ENCODE measurements at places on chromosomes 5 and 9. TPM values are rescaled to one million over a fixed set of nuclear protein-coding genes. Genes with fewer than 3 reads are reported as not detected.

- no peak for DNase-seq
These were observed 9.4 kb downstream of the PHAX start for GRCh38 chr5:126610160-126610559.

DNA sequence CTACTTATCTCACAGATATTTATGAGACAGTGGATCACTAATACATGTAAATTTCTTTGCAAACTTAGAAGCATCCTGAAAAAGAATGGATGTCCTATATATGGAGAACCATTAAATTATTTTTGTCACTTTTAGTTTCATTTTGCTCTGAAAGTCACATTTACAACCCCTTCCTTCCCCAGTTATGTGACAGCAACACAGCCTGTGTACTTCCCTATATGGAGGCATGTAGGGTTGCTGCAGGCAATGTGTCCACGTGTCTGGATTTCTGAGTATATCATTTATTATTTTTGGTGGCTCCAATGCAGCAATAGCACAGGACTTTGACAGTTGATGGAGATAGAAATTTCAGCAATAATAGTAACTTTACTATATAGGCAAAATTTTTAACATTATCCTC lies 156.4 kb downstream of the ST8SIA4 start:
- DNase-seq, result no peak

- peak; percentile 8 for DNase-seq
These were observed 16.9 kb downstream of the IL5 start for GRCh38 chr5:132526290-132526973.

NR6A1 gene
- 0.39 TPM for polyA plus RNA-seq

SELENOP gene
- 7.6 TPM for polyA plus RNA-seq

DNA sequence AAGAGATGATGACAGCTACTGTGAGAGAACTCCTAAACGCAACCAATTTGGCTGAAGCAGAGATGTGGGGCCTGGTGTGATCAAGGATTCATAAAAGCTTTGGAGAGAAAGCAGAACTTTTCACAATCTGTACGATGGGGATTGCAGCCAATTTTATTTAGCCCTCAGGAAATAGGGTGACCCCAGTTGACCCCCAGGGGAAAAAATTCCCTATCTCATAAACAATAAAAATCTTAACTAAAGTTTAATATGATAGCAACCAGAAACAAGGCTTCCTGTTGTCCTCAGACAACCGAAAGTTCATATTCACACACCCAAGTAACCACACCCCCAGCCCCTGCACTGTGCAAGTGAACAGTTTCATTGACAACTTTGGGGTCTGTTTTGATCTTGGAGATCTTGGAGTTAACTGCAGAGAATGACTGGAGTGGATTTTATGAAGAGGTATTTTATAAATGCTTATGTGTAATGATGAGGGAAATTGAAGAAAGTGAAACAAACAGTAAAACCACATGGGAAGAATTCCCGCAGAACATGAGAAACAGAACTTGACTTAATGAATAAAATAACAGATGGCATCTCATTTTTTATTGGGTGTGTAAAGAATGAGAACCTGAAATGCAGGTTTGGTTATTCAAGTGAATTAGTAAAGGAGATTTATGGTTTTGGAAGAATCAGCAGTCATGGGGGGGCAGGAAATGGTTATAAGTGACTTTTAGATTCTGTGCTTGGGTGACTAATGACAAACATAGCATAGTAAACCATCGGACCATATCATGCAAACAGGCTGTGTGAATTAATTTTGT lies 94.5 kb downstream of the PDE4D start:
- peak; percentile 62 for DNase-seq

DNA sequence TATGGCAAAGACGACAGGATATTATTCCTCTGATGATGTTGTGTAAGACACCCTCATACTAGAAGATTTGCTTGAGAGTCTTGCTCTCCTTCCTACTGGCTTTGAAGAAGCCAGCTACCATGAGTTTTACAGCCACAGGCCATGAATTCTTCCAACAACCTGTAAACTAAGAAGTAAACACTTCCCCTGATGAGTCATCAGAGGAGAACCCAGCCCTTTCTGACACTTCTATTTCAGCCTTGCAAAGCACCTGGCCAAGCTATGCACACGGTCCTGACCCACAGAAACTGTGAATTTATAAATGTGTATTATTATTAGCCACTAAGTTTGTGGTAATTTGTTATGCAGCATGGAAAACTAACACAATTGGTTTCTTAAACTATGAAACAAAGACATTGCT lies 288.8 kb upstream of the ADAMTSL1 start:
- peak; percentile 16 for DNase-seq

ELAVL2 gene
- polyA plus RNA-seq, result 2.5 TPM

SPAAR gene
- not detected for polyA plus RNA-seq

- DNase-seq, result no peak
These were observed 283.2 kb upstream of the CLINT1 start for GRCh38 chr5:158142156-158142555.

- DNase-seq, result no peak
These were observed 547 bp downstream of the ANP32B start for GRCh38 chr9:97983589-97984187.

GRCh38 chr9:135525241-135526088 lies 4.2 kb downstream of the LCN1 start:
- DNase-seq, result no peak

CCNI2 gene
- 0.19 TPM for polyA plus RNA-seq

PCDHA11 gene
- polyA plus RNA-seq, result not detected

GRCh38 chr9:134439368-134439784 lies 113.1 kb downstream of the RXRA start:
- DNase-seq, result no peak

DNA sequence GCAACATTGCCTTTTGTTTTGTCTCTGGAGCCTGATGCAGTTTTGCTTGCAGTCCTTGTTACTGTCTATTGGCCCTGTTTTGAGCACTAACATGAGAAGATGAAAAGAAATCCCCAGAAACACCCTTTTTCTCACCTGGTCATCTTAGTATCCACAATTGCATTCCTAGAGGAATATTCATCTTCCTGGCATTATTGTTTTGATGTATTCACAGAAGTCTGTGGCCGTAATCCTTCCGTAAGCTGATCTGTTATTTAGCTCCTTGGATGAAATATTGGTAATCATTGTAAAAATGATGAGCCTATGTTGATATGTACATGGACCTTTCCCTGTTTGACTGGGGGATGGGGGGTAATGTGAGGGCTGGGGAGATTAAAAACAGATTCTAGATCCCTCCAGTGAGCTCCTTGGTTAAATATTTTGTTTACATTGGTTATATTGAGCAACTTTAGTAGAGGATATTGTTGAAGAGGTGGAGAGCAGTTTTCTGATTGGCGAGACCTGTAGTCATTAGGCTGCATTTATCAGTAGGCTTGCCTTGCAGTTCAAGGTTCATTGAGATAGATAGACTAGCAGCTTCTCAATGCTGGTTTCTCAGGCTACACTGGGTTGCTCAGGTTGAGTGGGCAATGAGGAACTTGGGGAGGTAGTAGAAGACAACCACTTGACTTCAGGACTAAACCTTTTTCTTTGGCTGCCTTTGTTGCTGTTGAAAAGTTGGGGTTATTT lies 117.5 kb downstream of the MACIR start:
- no peak for DNase-seq

- DNase-seq, result no peak
These were observed 135.7 kb downstream of the CACNA1B start for GRCh38 chr9:138013273-138013672.

- DNase-seq, result no peak
These were observed 161.3 kb downstream of the RFK start for GRCh38 chr9:76232861-76233489.

DNA sequence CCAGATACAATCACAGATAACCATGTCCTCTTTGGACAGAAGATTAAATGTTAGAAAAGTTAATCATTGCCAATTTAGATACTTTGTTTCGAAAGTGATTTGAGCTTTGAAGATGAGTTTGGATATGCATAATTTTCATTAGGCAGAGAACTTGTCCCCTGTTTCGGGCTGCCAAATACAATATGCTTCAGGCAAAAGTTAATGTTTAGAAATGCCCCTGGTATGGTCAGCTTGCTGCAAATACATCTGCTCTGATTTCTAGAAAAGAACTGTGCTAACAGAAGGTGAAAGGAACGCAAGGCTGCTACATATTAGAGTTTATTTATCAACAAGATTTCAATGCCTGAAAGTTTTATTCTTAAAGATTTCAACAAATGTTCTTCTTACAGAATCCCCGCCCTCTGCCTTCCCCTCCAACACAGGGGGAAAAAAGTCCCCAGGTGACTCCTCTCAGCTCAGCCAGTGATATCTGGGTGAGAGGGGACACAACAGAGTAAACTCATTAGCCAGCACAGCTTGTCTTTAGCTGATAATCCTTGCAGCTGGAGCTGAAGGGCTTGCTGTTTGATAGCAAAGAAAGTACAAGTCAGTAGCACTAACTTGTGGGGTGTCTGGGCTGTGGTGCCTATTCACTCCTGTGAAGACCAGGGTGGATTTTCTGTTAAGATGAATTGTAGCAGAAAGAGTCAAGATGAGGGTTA lies 435.7 kb downstream of the DMAC1 start:
- no peak for DNase-seq

- peak; percentile 79 for DNase-seq
These were observed 58.0 kb downstream of the RAD23B start for GRCh38 chr9:107340920-107341632.

DNA sequence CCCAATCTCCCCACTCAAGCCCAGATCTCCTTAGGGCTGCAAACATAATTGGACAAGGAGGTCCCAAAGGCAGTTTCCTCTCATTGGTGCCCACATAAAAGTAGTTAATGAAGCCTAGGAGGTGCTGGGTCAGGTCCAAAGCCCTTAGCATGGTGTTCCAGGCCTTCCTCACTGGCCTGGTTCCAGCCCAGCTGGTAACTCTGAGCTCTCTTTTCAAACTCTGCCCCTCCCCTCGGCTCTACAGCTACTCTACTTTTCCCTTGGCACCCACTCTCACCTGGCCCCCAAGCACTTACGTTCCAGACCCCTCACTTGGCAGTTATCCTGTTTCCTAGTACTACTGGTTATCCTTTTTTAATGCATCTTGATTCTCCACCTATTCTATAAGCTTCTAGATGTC lies 9.9 kb downstream of the SEPTIN8 start:
- DNase-seq, result no peak

EQTN gene
- polyA plus RNA-seq, result 0.14 TPM

DNA sequence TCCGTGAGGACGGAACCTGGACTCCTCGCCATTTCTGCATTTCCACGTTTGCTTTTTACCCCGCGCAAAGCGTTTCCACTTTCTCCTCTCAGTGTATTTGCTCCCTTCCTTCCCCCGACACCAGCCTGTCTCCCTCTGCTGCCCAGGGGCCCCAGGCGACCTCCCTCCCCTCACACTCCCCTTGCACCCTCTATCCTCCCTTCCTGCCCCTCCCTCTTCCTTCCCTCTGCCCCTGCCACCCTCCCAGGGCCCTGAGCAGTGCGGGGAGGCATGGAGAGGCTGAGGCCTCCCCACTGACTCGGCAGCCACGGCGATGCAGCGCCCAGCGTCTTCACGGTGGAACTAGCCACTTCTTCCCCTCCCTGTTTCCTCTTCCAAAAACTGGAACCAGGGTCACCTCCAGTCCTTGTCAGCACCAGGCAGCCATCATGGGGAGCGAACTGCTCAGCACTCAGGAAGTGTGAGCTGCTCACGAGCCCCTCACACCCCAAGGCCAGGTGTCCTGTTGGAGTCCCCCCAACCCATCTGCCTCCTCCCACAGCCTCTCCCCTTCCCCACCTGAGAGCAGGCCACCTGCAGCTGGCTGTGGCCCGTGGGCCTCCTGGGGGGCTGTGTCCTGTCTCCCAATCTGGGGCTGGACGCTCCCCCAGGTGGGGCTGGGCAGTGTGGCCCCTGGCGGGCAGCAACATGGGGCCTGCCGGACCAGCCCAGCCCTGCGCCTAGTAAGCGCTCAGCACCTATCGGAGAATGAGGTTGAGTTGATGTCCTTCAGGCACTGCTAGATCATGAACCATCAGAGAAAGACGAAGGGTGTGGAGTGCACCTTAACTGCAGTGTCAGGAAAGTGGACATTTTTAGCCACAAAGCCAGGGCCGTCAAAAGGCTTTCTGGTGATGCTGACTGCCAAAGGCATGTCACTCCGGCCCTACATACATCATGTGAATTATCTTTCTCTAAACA lies 17.5 kb downstream of the UBE2QL1 start:
- DNase-seq, result no peak

PROB1 gene
- polyA plus RNA-seq, result 1.6 TPM

LHX2 gene
- polyA plus RNA-seq, result not detected

IL5 gene
- polyA plus RNA-seq, result not detected

C9orf72 gene
- 1.8 TPM for polyA plus RNA-seq

- DNase-seq, result no peak
These were observed 17.8 kb downstream of the FBXO38 start for GRCh38 chr5:148401604-148402003.

GRCh38 chr9:125613141-125613540 lies 93.9 kb downstream of the MAPKAP1 start:
- no peak for DNase-seq

DNA sequence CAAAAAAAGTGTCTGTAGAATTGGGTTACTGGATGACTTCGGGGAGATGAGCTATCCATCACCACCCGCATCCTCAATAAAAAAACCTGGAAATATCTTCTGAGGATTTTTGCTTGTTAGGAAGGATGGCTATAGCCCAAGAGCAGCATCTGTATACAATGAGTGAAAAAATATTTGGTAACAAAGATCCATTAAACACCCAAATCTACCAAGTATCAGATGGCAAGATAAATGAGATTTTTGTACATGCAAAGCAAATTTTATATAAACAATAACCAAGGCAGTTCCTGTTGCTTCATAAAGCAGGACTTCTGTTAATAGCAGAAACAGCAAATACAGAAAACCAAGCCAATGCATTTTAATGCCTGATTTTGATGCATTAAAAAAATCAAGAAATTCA lies 166.6 kb downstream of the SLC28A3 start:
- DNase-seq, result no peak

GRCh38 chr5:178895615-178896571 lies at the start of gene ZFP2:
ZFP2 (plus strand) TSS chr5:178895913; CDS start chr5:178931314, 35,401 bp downstream.
- peak; percentile 30 for DNase-seq

- no peak for DNase-seq
These were observed 71.1 kb downstream of the ACER2 start for GRCh38 chr9:19479874-19480273.

- peak; percentile 22 for DNase-seq
These were observed 166.1 kb downstream of the MARCHF11 start for GRCh38 chr5:16013334-16014065.

ESM1 gene
- 7.0 TPM for polyA plus RNA-seq

GRCh38 chr5:115459855-115460341 lies 84.7 kb downstream of the FEM1C start:
- peak; percentile 67 for DNase-seq

DNA sequence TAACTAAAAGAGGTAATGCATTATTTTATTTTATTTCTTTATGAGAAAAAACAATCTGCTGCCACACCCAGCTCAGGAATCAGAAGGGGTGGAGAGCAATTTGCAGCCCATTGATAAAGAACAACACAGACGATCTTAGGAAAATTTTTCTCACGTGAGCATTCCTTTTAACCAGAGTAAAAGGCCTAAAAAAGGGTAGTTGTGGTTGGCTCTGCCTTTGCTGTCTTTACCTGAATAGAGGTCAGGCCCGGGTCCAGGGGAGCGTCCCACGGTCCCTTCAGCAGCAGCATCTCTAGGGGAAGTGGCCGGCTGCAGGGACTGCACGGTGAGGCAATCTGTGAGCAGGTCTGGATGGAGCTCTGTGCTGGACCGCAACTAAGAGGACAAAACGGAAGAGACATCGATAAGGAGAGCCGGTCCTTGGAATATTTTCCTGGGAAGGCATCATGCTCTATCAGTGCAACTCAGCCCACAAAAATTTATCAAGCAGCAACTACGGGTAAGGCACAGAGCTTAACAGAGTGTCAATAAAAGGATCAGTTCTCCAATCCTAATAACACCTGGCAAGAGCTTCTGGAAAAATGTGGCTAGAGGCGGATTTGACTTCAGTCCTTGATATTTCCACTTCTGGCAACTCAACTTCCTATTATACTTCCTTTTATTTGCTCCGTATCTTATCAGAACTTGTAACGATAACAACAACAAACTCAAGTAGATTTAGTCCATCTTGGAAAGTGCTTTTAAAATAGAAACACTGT lies 372.8 kb upstream of the RFX3 start:
- no peak for DNase-seq
